ENCODE measurements at places on chromosomes 11 and 22. TPM values are rescaled to one million over a fixed set of nuclear protein-coding genes. Genes with fewer than 3 reads are reported as not detected.

DNA sequence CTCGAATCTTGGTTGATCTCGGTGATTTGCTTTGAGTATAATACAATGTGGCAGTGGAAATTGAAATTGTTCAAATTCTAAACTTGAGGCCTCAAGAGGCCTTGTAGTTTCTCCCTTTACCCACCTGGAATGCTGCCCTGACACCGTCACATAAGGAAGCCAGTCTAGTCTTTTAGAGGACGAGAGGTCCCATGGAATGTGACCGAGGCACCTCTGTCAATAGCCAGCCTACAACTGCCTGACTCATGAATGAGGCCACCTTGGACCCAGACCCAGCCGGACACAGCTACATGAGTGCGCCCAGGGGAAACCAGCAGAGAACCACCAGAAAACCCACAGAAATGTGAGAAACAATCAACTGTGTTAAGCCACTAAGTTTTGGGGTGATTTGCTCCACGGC, 52.5 kb downstream of the RPL27A start:
- DNase-seq: no peak

Gene JHY
- polyA plus RNA-seq: 11.4 TPM

GRCh38 chr11:1281974-1282365, 27.5 kb downstream of the TOLLIP start:
- no peak for DNase-seq

DNA sequence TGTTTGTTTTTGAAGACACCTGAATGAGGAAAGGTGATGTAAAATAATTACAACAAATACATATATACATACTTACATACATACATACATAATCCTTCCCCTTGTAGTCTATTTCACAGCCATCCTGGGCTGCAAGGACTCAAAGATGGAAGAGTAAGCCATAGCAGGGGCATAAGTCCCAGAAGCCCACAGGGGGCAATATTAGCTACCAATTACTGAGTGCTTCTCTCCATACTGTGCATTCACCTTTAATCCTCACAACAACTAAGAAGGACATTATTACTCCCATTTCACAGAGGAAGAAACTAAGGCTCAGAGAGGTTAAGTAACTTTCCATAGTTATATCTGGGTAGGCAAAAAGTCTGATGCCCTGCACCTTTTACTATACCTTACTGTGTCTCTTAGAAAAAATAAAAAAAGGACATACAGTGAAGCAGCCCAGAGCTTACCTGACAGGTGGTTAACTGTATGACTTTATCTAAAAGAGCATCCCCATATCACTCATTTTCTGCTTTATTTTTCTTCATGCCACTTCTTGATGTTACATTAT, 2.7 kb downstream of the SERGEF start:
- no peak for DNase-seq

Gene APOA5
- polyA plus RNA-seq: not detected

Gene RFPL2
- 0.28 TPM for polyA plus RNA-seq

Gene KDM4E
- polyA plus RNA-seq: 0.39 TPM

DNA sequence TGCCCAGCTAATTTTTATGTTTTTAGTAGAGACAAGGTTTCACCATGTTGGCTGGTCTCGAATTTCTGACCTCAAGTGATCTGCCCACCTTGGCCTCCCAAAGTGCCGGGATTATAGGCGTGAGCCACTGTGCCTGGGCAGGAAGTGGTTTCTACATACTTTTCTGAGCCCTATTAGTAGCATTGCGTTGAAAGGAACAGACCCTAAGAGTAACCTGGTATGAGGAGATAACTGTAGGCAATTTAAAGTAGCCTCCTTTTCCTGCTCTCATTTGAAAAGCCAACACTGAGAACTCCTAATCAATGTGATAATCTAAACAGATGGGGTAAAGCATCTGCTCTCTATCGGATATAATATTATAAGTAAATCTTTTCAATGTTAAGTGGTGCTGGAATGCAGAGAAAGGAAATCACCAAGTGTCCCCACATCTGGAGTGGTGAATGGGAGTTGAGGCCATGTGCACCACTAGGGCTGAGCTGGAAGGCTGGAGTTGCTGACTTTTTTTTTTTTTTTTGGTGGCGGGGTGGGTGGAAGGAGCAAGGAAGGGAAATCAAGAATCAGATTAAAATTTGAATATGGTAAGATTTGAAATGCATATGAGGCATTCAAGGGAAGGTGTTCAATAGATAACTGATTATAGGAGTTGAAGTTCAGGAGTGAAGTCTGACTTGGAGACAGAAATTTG, 20.7 kb downstream of the PDHX start:
- no peak for DNase-seq

Gene TMPRSS13
- polyA plus RNA-seq: 0.50 TPM

Gene RASGRP2
- 6.7 TPM for polyA plus RNA-seq

- DNase-seq: no peak
Measured at GRCh38 chr22:29375398-29376076, 12.8 kb downstream of the AP1B1 start.

- DNase-seq: peak; percentile 70
Measured at GRCh38 chr11:122656073-122656630, 630 bp downstream of the UBASH3B start.

DNA sequence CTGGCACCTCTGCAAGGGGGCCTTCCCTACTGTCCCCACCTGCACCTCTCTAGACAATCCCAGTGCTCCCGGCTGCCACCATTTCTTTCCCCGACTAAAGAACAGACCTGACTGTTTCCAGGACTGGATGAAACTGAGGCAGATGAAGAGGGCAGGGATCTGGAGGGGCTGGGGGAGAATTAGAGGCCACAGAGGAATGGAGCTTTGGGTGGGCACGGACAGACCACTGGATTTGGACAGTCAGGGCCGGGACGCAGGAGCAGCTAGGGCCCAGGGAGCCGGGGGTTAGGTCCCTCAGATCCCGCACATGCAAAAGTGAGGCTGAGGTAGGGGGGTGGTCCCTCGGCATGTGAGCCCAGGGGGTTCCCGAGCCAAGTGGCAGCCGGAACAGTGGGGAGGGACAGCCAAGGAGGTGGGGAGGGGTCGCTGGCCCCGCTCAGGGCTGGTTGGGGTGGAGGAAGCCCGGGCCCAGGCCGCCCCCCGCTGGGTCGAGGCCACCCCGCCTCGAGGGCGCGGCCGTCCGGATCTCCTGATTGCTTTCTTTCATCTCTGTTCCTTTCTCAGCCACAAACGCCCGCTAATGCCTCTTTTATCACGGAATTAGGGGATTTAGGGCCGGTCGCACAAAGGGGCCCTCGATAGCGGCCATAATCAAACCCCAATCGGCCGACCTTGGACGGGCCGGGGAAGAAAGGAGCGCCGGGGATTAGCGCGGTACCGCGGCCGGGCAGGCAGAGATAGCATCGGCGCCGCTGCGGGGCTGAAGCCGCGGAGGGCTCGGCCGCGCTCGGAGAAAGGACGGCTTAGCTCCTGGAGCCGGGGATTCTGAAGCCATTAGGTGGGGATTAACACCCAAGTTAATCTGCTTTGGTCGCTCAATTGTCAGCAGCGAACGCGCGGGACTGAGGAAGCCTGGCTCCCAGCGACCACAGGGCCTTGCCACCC, 9.3 kb downstream of the SLC25A1 start:
- DNase-seq: no peak

GRCh38 chr11:107268977-107269376, 188.6 kb downstream of the CWF19L2 start:
- no peak for DNase-seq

- no peak for DNase-seq
Measured at GRCh38 chr22:32577591-32577990, 103.0 kb downstream of the FBXO7 start.

GRCh38 chr11:45924036-45924915, 1.8 kb downstream of the LARGE2 start:
- DNase-seq: no peak

GRCh38 chr11:112211536-112211935, 14.7 kb upstream of the PTS start:
- no peak for DNase-seq

DNA sequence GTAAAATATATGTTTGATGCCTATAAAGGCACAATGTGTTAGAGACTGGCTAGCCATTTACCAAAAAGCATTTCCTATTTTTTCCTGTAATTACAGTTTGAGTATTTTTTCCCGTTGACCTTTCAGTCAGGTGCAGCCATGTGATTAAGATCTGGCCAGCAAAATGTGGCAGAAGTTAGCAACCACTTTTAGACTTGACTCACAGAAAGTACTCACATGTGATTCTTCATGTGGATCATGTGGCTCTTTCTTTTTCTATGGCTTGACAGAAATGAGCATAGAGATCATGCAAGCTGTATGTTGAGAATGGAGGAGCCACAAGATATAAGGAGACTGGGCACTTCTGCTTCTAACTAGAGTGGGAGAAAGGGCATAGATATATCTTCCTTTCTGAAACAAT, 27.3 kb upstream of the RAB38 start:
- DNase-seq: no peak

DNA sequence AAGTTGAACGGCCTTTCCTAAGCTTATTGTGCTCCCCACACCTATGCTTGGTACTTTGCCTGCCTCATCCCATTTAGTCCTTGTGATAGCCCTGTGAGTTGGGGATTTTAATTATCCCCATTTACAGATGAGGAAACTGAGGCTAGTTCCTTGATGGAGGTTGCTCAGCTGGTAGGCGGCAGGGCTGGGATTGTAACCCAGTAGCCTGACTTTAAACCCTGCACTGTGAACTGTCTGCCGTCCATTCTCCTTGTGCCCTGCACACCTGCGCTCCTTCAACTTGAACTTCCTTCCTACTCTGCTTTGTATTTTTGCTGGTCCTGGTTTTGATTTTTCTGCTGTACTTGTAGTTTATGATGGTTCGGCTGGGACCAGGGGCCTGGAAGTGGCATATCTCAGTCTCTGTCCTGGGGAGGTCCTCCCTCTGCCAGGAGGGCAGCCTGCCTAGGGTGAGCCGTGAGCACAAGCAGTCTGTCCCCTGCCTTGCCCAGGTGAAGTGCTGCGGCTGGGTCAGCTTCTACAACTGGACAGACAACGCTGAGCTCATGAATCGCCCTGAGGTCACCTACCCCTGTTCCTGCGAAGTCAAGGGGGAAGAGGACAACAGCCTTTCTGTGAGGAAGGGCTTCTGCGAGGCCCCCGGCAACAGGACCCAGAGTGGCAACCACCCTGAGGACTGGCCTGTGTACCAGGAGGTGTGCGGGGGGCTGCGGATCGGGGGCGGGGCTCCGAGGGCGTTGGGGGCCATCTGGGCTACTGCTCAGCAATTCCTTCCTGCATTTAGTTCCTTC, 52.4 kb downstream of the CD82 start:
- no peak for DNase-seq

DNA sequence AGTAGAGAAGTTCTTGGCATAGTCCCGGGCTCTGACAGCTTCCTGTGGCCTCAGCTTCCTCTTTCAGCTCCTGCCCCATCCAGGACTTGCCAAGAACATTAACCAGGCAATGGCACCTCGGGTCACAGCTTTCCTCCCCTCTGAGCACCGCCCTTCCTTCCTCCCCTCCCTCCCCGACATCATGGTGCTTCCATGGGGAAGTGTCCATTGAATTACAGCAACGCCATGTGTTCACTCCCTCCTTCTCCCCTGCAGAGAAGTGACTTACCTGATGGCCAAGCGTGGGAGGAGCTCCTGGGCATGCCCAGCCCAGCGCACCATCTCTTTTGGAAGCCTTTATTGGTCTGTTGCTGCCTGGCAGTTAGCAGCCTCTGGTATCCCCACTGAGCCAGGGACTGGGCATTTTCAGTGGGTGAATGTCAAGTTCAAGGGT, 25.8 kb upstream of the DAGLA start:
- DNase-seq: no peak

- no peak for DNase-seq
Measured at GRCh38 chr22:24810043-24810749, 4.2 kb downstream of the SGSM1 start.

- no peak for DNase-seq
Measured at GRCh38 chr11:85718126-85718943, 32.3 kb upstream of the CCDC89 start.

DNA sequence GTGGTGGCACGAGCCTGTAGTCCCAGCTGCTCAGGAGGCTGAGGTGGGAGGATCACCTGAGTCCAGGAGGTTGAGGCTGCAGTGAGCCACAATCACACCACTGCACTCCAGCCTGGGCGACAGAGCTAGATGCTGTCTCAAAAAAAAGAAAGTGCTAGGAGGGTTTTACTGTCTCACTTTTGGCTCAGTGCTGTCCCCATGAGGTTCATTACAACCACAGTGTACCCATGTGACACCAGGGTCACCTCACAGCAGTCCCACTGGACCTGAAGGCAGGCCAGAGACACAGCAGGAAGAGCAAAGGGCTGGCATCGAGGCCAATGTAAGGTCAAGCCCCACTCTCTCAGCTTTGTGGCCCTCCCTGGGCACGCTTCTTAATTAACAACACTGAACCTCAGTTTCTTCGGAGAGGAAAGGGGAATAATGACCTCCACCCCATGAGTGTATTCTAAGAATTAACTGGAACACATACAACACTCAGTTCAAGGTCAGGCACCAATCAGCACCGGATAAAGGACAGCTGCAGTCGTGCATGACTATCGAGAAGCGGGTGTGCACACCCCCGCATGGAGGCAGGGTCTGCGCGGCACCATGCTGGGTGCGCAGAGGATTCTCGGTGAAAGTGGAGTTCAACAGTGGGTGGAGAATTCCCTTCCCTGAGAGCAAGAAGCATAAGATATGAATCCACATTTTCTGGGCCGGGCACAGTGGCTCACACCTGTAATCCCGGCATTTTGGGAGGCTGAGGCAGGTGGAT, 30.9 kb upstream of the BAIAP2L2 start:
- DNase-seq: no peak

DNA sequence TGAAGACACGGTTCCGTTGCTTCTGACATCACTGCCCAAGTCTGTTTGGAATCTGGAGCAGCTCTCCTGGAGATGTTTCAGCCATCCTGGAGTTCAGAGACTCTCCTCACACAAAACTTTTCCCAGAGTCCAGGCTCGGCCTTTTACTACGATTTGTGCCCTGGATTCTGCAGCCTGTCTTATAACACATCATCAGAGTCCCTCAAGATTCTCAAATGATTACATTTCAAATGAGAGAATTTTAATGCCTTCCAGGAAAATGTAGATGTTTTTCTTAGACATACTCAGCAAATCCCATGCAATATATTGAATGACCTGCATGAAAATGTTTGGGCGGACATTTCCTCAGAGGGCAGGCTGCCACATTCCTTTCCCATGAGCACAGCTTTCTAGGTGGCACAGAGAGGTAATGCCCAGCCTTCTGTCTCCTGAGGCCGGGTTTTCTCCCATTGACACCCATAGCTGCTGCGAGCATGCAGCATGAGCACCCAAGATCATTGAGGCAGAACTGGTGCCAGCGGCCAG, 129.1 kb downstream of the SNX19 start:
- DNase-seq: no peak

DNA sequence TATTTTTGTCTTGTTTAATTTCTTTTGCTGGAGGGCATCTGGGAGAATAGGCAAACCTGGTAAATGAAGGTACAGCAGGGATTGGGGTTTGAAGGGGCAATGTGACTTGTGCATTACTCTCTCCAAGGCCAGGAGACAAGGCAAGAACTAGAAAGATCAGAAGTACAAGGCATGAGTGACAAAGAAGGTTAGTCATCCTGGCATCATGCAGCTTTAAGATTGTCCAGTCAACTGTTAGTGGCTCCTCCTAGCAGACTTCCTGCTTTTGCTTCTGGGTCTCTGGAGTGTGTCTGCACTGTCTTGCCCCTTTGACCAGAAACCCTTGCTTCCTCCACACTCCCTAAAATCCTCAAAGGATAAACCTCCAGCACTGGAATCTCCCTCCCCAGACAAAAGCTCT, 27.2 kb upstream of the GLYATL1 start:
- DNase-seq: no peak

GRCh38 chr11:2772544-2773031, 72.8 kb upstream of the KCNQ1OT1 start:
- no peak for DNase-seq

Data from renal pelvis (tissue), 12 donors.